Esophagus squamous epithelium (tissue), 5 donors: ENCODE measurements at places on chromosomes 6 and 20.

DNA sequence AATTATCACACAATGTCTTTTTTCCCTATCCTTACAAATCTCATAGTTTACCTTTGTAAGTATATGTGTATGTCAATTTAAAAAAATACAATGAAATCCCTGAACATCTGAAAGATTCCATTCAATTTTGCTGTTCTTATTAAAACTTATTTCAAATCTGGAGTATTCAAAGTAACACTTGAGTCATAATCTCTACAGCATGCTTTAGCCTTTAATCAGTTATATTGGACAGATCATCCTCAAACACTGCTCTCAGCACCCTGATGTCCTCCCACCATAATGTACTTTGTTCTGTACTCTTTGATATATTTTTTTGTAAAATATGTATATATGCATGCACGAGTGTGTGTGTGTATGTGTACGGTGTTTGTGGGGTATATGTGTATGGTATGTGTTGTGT, 83.0 kb upstream of the RPS6KA2 start:
- DNase-seq, result no peak

DNA sequence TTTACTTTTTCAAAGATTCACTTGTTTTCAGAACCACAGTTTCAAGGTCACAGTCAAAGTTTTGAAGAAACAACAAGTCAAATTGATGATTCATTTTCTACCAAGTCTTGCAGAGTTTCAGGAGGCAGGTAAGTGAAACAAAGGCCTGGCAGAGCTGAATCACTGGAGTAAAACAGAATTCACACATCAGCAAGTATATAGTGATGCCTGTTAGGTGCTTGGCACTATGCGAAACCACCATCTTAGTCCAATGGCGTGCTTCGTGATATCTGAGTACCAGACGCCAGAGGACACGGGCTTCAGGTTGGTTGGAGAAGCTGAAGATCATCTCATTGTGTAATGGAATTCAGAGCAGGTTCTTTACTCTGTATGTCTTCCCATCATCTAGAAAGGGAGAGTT, 75.9 kb downstream of the RTN4IP1 start:
- DNase-seq, result no peak

DNA sequence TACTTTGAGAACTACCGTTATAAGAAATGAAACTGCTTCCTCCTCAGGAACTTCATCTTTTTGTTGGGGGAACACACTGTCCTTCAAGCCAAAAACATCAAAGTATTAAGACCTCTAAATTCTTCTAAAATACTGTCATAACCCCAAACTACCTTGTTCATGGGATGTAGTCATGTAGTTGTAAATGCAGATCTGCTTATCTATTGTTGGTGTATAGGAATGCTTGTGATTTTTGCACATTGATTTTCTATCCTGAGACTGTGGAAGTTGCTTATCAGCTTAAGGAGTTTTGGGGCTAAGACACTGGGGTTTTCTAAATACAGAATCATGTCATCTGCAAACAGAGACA, 282.9 kb upstream of the RUNX2 start:
- no peak for DNase-seq

DNA sequence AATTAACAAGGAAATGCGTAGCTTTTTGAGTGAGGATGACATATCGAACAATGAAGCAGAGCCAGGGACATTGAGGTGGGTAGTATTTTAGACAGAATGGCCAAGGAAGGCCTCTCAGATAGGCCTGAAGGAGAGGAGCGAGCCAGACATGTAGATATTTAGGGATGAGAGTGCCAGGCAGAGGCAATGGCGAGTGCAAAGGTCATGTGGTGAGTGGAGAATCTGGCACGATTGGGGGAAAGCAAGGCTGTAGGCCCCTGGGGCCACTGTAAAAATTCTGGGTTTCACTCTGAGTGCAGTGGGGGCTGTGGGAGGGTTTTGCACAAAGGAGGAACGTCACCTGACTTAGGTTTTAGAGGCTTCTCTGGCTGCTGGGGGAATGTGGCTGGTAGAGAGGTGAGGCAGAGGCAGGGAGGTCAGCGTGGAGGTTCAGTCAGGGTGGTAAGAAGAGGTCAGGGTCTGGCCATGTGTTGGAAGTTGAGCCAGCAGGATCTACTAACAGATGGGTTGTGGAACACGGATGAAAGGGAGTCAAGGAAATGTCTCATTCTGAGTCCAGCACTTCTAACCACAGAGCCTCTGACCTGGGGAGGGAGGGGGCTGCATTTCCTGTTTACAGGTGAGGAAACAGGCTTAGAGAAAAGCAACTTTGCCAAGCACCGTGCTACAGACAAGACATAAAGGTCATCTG, 11.3 kb downstream of the SIRPA start:
- no peak for DNase-seq

GRCh38 chr6:69422020-69422419, 374.8 kb downstream of the LMBRD1 start:
- no peak for DNase-seq

DNA sequence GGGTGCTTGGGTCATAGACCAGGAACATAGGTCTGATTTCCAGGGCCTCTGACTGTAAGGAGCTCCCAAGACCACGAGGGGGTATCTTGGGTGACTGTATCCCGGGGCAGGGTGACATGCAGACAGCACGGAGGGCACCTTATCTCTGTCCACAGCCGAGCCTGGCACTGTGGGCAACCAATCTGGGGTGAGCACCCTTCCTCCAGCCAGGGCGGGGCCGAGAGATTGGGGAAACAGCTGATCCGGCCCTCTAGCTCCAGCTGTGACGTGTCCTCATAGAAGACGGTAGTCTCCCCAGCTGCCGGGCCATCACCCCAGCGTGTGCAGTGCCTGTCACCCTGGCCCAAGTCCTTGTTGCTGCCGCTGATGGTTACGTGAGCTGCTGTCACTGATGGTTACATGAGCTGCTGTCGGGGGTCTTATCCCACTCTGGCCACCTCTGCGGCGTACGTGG, 139.6 kb upstream of the RNF24 start:
- no peak for DNase-seq

GRCh38 chr6:499617-500016, 108.1 kb downstream of the IRF4 start:
- DNase-seq, result no peak

DNA sequence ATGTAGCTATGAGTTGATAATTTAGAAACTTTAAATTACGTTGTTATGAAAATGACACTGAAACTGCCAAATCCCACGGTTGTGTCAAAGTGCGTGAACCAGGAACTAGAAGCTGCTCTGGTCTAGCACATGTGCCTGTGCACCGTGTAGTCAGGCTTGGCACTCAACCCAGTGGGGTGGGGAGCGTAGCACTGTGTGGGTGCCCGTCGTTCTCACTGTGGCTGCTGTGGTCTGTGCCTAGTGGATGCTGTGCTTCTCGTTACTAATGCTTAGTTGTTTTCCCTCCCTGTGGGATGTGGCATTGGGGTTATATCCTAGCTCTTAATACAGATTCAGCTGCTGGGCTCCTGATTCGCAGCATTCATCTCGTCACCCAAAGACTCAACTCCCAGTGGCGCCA, 46.2 kb upstream of the ADIG start:
- no peak for DNase-seq

DNA sequence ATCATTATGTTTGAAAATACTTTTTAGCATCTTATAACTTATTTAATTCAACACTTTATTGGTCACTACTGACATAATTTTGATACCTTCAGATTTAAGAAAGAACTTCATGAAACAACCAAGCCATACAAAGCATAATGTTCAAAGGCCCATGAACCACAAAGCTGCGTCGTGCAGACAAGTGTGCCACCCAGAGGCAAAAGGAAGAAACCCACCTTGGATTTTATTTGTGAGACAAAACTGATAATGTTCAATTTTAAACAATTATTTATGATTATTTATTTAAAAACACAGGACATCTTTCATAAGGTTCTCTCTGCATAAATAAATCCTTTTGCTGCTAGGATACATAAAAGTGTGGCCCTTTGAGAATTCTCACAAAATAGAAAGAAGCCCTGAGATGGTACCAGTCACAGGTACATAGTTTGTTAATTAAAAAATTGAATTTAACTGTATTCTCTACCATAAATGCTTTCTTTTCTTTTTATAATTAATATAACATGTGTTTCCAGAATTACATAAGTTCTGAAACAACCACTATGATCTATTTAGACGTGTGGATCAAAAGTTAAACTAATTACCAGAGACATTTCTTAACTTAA, 143.7 kb downstream of the RALGAPA2 start:
- DNase-seq, result no peak

DNA sequence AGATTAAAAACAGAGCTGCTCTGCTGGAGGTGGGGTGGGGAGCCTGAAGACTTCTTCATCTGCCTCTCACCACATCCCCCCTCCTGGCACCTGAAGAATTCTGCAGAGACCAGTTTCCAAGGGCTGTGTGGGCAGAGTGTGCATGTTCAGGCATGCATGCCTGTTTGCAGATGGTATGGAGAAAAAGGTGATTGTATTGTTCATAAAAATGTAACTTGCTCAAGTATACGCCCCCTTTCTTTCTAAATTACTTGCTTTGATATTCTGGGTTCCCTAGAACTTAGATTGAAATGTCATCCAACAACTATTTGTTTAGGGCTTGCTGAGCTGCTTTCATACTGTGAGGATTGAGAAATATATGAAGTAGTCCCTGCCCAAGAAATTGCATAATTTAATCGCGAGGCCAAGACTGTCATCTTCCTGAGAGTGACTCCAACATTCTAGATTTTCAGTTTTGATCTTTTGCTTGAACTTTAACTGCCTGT, 83.6 kb downstream of the LCA5 start:
- no peak for DNase-seq

DNA sequence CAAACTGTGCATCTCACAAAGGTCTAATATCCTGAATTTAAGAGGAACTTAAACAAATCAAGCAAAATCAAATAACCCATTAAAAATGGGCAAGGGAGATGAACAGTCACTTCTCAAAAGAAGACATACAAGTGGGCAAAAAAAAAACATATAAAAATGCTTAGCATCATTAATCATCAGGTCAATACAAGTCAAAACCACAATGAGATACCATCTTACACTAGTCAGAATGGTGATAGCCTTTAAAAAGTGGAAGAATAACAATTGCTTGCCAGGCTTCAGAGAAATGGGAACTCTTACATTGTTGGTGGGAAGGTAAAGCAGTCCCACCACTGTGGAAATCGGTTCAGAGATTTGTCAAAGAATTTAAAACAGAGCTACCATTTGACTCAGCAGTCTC, 646.7 kb upstream of the PTCHD4 start:
- DNase-seq, result no peak

DNA sequence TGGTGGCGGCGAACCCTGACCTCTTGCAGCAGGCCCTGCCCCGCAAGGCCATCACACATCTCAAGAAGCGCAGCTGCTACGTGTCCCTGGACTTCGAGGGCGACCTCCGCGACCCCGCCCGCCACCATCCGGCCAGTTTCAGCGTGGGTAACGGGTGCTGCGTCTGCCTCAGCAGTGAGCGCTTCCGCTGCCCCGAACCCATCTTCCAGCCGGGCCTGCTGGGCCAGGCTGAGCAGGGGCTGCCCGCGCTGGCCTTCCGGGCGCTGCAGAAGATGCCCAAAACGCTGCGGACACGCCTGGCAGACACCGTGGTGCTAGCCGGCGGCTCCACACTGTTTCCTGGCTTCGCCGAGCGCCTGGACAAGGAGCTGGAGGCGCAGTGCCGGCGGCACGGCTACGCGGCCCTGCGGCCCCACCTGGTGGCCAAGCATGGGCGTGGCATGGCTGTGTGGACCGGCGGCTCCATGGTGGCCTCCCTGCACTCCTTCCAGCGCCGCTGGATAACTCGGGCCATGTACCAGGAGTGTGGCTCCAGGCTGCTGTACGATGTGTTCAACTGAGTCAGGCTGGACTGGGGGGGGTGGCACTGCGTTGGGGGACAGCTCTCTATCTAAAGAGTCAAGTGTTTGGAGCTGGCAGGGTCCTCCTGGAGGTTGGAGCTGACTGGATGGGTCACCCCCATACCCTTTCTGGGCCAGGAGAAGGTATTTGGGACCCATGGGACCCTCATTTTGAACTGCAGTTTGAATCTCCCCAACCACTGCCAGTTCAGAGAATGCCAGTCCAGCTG, 1.1 kb downstream of the ACTL10 start:
- no peak for DNase-seq

DNA sequence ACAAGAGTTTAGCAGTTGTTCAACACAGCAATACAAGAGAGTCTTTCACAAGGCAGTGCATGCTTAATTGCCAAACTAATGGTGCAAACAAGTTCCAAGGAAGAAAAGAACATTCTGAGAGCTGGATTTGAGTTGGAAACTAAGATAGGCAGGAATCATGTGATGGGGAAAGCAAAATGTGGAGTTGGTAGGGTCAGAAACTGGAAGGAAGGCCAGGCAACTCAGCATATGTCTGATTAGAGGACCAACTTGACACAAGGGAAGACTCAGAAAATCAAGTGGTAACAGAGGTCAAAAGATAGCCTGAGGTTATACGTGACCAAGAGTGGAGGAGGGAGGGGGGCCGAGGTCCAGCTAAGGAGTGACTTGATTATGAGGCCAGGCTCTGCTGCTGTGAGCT, 117.3 kb downstream of the SMLR1 start:
- no peak for DNase-seq

- no peak for DNase-seq
These were observed 1.3 kb upstream of the SMLR1 start for GRCh38 chr6:130825772-130826441.

DNA sequence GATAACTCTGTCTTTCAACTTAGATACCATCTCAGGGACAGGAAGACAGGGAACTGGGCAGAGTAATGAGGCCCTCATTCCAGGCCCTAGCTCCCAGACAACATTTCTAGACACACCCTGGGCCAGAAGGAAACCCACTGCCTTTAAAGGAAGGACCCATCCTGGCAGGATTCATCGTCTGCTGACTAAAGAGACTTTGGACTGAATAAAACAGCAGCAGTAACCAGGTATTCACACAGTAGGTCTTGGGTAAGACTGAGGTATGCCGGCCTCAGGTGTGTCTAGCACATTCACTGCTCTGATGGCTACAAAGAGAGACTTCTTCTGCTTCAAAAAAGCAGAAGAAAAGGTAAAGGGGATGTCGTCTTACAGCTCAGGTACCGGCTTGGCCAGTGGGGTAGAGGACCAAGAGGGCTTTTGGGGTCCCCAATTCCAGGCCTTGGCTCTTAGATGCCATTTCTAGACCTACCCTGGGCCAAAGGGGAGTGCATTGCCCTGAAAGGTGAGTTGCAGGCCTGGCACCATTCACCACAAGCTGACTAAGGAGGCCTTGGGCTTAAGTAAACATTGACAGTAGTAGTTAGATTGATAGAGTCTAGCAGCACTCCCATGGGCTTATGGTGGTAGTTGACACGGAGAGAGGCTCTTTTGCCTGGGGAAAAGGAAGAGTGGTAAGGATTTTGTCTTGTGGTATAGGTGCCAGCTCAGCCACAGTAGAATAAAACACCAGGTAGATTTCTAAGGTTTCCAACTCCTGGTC, 13.4 kb downstream of the SNX14 start:
- DNase-seq, result no peak

GRCh38 chr6:92790381-92790780, 629.0 kb downstream of the EPHA7 start:
- DNase-seq, result no peak

GRCh38 chr6:67633058-67633457, 1002.0 kb upstream of the ADGRB3 start:
- no peak for DNase-seq

GRCh38 chr20:19750101-19750606, 7.9 kb upstream of the RIN2 start:
- no peak for DNase-seq

- DNase-seq, result no peak
These were observed 101.5 kb upstream of the PTCHD4 start for GRCh38 chr6:48212501-48212900.
